ENCODE measurements at places on chromosomes 6 and 20.

DNA sequence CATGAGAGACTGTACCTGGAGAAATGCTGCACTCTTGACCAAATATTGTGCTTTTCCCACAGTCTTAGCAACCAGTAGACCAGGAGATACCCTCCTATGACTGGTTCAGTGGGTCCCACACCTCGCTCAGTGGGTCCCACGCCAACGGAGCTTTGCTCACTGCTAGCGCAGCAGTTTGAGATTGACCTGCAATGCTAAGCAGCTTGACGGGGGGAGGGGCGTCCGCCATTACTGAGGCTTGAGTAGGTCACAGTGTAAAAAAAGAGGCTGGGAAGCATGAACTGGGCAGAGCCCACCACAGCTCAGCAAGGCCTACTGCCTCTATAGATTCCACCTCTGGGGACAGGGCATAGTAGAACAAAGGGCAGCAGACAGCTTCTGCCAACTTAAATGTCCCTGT, 49.0 kb upstream of the HIVEP2 start:
- H3K27me3 ChIP-seq, result no peaks in the 10 kb centered on the region
- no peak overlapping the region for H3K27ac ChIP-seq
- DNase-seq, result no peak
- no peaks in the 10 kb centered on the region for H3K4me1 ChIP-seq
- H3K36me3 ChIP-seq, result no peaks in the 10 kb centered on the region

GRCh38 chr6:28167068-28167467, 25.4 kb downstream of the ZKSCAN8 start:
- no peaks in the 10 kb centered on the region for H3K4me1 ChIP-seq
- H3K27ac ChIP-seq, result no peak overlapping the region

DNA sequence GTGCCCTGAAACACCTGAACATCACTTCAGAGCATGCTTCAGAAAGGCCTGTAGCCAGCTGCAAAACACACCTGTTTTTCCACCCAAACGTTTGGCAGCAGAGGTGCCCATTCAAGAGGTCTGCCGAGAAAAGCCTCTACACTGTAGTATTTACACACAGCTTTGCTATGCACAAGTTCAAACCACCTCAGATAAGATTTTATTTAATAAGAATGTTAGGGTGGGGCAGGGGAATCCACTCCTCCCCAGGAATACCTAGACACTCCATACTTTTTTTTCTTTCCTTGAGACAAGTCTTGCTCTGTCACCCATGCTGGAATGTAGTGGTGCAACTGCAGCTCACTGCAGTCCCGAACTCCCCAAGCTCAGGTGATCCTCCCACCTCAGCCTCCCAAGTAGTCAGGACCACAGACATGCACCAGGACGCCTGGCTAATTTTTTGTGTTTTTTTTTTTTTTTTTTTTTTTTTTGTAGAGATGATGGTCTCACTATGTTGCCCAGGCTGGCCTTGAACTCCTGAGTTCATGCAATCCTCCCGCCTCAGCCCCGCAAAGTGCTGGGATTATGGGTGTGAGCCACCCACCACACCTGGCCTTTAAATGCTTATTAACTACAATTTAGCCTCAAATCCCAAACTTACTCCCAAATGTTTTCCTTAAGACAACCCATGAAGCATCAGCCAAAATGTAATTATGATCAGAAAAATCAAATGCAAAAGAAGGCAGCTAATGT, 9.7 kb downstream of the MRPL14 start:
- no peaks in the 10 kb centered on the region for H3K27me3 ChIP-seq
- no peak overlapping the region for H3K4me3 ChIP-seq
- peak overlapping the region; percentile 89 for H3K27ac ChIP-seq
- H3K36me3 ChIP-seq, result peaks cover 14% of the 10 kb centered on the region
- DNase-seq, result no peak

GRCh38 chr6:13445005-13445743, 42.2 kb downstream of the GFOD1 start:
- peak overlapping the region; percentile 48 for H3K27ac ChIP-seq
- H3K36me3 ChIP-seq, result no peaks in the 10 kb centered on the region
- DNase-seq, result peak; percentile 64
- no peaks in the 10 kb centered on the region for H3K27me3 ChIP-seq

GRCh38 chr6:33668914-33669313, 42.6 kb downstream of the UQCC2 start:
- DNase-seq, result no peak
- H3K4me1 ChIP-seq, result peaks cover 9% of the 10 kb centered on the region
- H3K27me3 ChIP-seq, result no peaks in the 10 kb centered on the region
- no peak overlapping the region for H3K4me3 ChIP-seq
- H3K36me3 ChIP-seq, result no peaks in the 10 kb centered on the region
- no peak overlapping the region for H3K27ac ChIP-seq

GRCh38 chr6:28922004-28922820, 1.6 kb downstream of the TRIM27 start:
- peak overlapping the region; percentile 92 for H3K4me3 ChIP-seq
- DNase-seq, result peak; percentile 57
- peaks cover 5% of the 10 kb centered on the region for H3K4me1 ChIP-seq
- H3K27me3 ChIP-seq, result no peaks in the 10 kb centered on the region
